ENCODE measurements at places on chromosomes 12 and 14. TPM values are rescaled to one million over a fixed set of nuclear protein-coding genes. Genes with fewer than 3 reads are reported as not detected.

The CMA1 gene
- not detected for total RNA-seq

The TMEM119 gene
- total RNA-seq = not detected

The HNF1A gene
- total RNA-seq = not detected

The MYF6 gene
- not detected for total RNA-seq

The MMP19 gene
- total RNA-seq = 0.51 TPM

The KERA gene
- not detected for total RNA-seq

The CLEC1A gene
- total RNA-seq = 12.1 TPM

The PLEK2 gene
- total RNA-seq = 0.51 TPM

The CLEC4D gene
- total RNA-seq = not detected

The SLCO1B1 gene
- total RNA-seq = not detected

The NFE2 gene
- not detected for total RNA-seq

The CPNE8 gene
- 11.0 TPM for total RNA-seq

The CRIP1 gene
- total RNA-seq = 0.90 TPM

The PIP4P1 gene
- total RNA-seq = 28.6 TPM

The BRI3BP gene
- total RNA-seq = 4.6 TPM

The ABCC9 gene
- total RNA-seq = not detected

The RNASE1 gene
- total RNA-seq = 8.0 TPM

The CEBPE gene
- total RNA-seq = not detected

The ARMH4 gene
- total RNA-seq = 1.4 TPM

The TMTC2 gene
- total RNA-seq = 4.9 TPM

The OR11H6 gene
- total RNA-seq = not detected

The LAG3 gene
- under 0.01 TPM for total RNA-seq

The RNFT2 gene
- 0.63 TPM for total RNA-seq

The DACT1 gene
- 0.13 TPM for total RNA-seq

The DUSP6 gene
- total RNA-seq = 528 TPM

The CDKN1B gene
- 73.6 TPM for total RNA-seq

The SCN8A gene
- 0.38 TPM for total RNA-seq

The TAS2R8 gene
- not detected for total RNA-seq

The LTB4R gene
- 2.0 TPM for total RNA-seq

The KITLG gene
- 3.2 TPM for total RNA-seq

The JPH4 gene
- total RNA-seq = 0.13 TPM

The KRT6A gene
- not detected for total RNA-seq

The NPFF gene
- not detected for total RNA-seq

The KLHDC1 gene
- 0.90 TPM for total RNA-seq

The VRTN gene
- not detected for total RNA-seq

The BICDL1 gene
- not detected for total RNA-seq

The LIN7A gene
- 0.13 TPM for total RNA-seq

The DPPA3 gene
- total RNA-seq = not detected

The KLRC1 gene
- not detected for total RNA-seq

The ADAMTS20 gene
- total RNA-seq = not detected

The FAM90A1 gene
- not detected for total RNA-seq

The LALBA gene
- total RNA-seq = not detected

The HOXC10 gene
- total RNA-seq = not detected

The SYNDIG1L gene
- total RNA-seq = not detected

The MUCL1 gene
- not detected for total RNA-seq

The MYF5 gene
- total RNA-seq = not detected

The CCDC60 gene
- not detected for total RNA-seq

The MORN3 gene
- 0.26 TPM for total RNA-seq

The PLD4 gene
- not detected for total RNA-seq

The KRT3 gene
- total RNA-seq = not detected

The NYNRIN gene
- total RNA-seq = 3.3 TPM

The E2F7 gene
- 7.6 TPM for total RNA-seq

The STAC3 gene
- total RNA-seq = 0.13 TPM

The ERP27 gene
- not detected for total RNA-seq

The CYP27B1 gene
- 0.39 TPM for total RNA-seq

The HCFC2 gene
- total RNA-seq = 17.4 TPM

The FOXA1 gene
- not detected for total RNA-seq

The RTN1 gene
- total RNA-seq = under 0.01 TPM

The SERPINA3 gene
- not detected for total RNA-seq

The VDR gene
- total RNA-seq = under 0.01 TPM

Measured in dermis microvascular lymphatic vessel endothelial cell (primary cell).